ENCODE measurements at places on chromosomes 13 and 19.

DNA sequence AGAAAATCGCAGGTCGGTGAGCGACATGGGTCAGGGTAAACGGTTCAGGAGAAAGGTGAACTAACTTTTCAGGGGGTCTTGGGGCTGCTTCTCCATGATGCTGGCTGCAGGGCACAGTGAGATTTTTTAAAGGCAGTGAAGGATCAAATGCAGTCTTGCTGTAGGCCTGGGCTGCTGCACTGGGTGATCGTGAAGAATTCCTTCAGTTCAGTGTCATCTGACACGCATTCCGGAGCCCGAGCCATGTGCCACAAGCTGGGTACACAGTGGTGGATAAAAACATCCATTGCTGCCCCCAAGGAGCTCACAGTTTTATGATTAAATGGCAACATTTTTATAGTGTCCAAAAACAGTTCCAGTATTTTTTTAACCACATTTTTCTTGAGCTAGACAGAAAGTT lies 56.3 kb upstream of the GPR12 start:
- DNase-seq: no peak

GRCh38 chr19:14148751-14149410 lies 12.5 kb upstream of the ASF1B start:
- no peak for DNase-seq

- no peak for DNase-seq
Observed at GRCh38 chr19:33391631-33392249, 18.2 kb downstream of the CEBPG start.

DNA sequence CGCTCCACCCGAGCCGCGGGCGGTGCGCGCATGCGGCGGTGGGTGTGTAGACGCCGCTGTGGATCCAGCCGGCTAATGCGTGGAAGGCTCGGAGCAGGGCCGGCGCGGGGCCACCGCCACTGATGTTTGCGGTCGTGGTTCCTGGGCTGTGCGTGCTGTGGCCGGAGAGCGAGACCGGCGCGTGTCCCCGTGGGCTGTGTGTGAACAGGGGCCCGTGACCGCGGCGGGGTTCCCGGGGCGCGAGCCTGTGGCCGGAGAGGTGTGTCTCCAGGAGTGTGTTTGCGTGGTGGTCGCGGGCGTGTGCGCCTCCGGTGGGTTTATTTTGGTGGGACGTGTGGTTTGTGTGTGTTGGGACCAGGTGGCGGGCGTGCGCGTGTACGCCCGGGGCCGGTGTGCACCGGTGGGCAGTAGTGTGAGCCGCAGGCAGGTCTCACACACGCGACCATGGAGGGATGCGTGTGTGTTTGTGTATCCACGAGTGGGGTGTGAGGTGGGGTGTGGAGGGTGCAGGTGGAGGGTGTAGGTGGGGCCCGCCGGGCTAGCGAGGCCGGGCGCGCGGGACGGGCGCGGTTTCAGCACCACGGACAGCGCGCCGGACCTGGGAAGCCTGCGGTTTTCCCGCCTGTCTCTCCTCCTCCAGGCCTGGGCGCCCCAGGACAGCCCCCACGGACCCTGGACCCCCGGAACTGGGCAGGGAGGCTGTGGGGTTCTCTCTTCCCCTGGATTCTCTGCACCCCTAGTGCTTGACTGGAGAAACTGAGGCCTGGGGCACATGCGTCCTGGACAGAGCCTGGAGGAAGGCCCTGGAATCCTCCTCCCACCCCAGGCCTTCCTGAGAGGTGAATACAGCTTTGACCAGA lies 1.6 kb downstream of the HCN2 start:
- DNase-seq: no peak

GRCh38 chr13:111443981-111444380 lies 123.5 kb downstream of the TEX29 start:
- no peak for DNase-seq

- DNase-seq: no peak
Observed at GRCh38 chr13:60772726-60773125, 375.7 kb downstream of the TDRD3 start.
